Thymus (tissue), 14 donors: ENCODE measurements at places on chromosomes 5 and 9.

DNA sequence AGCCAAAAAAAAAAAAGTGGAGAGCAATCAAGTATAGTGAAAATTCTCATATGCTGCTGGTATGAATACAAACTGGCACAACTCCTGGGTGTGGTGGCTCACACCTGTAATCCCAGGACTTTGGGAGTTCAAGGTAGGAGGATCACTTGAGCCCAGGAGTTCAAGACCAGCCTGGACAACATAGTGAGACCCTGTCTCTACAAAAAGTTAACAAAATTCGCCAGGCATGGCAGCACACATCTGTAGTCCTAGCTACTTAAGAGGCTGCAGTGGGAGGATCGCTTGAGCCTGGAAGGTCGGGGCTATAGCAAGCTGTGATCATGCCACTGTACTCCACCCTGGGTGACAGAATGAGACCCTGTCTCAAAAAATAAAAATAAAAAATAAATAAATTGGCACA lies 51.7 kb downstream of the FNIP1 start:
- DNase-seq: no peak

DNA sequence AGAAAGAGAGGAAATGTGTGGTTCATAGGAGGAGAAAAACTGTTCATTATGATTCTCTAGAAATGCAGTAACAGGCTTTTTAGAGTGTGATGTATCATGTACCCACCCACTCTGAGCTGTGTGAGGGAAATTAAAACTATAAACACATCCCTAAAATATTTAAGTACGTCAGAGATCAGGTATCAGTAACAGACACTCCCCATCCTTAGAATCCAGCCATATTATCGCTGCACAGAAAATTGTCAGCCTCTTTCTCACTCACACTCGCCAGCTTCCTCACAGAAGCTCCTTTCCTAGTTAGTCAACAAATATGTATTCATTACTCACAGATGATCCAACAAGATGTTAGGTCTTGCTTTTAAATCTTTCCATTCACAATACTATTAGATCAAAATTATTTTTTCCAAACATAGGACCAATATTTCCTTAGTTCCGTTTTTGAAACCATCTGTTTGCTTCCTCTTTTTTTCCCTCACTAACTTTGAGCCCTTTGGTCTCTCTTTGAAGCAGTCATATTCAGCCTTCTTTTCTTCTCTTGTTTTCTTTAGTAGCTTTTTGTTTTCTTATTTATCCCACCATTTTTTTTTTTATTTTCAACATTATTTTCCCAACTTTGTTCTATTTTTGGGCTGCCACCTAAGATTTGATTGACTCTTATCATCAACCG lies 13.6 kb upstream of the MAST4 start:
- no peak for DNase-seq

GRCh38 chr5:171644536-171644935 lies 141.1 kb upstream of the SMIM23 start:
- no peak for DNase-seq

- DNase-seq: peak; percentile 14
These were observed 155.6 kb upstream of the PANK3 start for GRCh38 chr5:168734620-168735300.

GRCh38 chr9:135889564-135890189 lies 17.7 kb downstream of the CAMSAP1 start:
- DNase-seq: no peak

DNA sequence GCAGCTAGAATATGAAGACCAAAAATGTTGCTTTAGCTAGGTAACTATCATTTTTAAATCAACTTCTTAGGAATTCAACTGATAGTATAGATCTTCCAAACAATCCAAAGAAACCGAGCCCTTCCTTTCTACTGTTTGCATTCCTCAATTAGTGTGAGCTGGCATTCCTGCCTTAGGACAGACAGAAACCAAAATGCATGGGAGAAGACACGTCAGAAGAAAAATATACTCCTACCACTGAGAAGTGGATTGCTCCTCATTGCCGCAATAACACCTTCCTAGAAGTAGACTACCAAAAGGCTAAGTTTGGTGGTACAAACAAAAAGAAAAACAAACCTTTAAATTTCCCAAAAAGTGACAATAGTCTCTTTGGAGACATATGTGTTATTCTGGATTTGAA lies 440.0 kb downstream of the SEMA5A start:
- no peak for DNase-seq

- no peak for DNase-seq
These were observed 50.6 kb upstream of the ANGPTL2 start for GRCh38 chr9:127173063-127173462.

- peak; percentile 39 for DNase-seq
These were observed 950 bp downstream of the RGMB start for GRCh38 chr5:98774192-98775033.

GRCh38 chr9:89022001-89022759 lies 30.9 kb downstream of the S1PR3 start:
- no peak for DNase-seq

GRCh38 chr5:82991678-82992323 lies 85.4 kb downstream of the TMEM167A start:
- DNase-seq: no peak

DNA sequence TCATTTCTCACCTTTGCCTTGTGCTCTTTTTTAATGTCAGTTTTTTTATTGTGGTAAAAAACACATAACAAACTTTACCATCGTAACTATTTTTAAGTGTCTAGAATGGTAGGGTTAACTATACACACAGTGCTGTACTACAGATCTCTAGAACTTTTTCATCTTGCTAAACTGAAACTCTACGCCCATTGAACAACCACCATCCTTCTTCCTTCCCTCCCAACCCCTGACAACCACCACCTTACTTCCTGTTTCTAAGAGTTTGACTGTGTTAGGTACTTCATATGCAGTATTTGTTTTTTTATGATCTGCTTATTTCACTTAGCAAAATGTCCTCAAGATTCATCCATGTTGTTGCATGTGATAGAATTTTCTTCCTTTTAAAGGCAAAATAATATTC lies 54.9 kb downstream of the PSAT1 start:
- peak; percentile 59 for DNase-seq

GRCh38 chr5:154577416-154577815 lies 99.4 kb upstream of the HAND1 start:
- no peak for DNase-seq

- no peak for DNase-seq
These were observed 2259.5 kb upstream of the WWC1 start for GRCh38 chr5:166031926-166032325.

GRCh38 chr9:77961541-77961940 lies 70.1 kb downstream of the GNAQ start:
- no peak for DNase-seq

DNA sequence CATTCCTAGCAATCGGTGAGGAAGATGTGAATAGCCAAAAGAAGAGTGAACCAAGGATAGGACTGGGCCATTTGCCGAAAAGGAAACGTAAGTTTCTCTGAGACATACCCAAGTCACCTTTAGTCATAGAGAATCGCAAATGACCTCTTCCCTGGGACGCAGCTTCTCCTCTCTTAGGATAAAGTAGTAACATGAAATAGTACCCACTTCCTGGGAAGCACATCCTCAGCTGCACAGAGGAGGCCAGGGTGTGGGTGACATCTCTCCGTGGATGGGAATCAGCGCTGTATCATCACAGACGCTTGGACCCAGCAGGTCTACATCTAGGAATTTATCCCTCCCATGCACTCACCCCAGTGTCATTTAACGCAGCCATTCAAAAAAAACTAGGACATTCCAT lies 120.9 kb upstream of the PHYKPL start:
- no peak for DNase-seq

DNA sequence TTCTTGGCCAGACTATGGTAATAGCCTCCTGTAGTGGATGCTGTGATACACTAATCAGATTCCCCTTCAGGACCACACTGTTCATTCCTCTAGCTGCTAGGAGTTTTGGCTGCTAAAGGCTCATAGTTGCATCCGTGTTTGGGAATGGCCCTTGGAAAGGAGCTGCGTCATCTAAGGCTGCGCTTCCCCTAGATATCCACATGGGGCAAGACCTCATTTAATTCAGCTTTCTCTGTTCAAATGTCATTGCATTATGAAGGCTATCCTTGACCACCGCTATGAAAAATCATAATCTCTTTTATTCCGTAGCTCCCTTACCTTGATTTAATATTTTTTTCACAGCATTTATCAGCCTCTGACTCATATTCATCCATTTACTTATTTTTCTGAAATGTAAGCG lies 258.3 kb upstream of the NR4A3 start:
- DNase-seq: no peak

DNA sequence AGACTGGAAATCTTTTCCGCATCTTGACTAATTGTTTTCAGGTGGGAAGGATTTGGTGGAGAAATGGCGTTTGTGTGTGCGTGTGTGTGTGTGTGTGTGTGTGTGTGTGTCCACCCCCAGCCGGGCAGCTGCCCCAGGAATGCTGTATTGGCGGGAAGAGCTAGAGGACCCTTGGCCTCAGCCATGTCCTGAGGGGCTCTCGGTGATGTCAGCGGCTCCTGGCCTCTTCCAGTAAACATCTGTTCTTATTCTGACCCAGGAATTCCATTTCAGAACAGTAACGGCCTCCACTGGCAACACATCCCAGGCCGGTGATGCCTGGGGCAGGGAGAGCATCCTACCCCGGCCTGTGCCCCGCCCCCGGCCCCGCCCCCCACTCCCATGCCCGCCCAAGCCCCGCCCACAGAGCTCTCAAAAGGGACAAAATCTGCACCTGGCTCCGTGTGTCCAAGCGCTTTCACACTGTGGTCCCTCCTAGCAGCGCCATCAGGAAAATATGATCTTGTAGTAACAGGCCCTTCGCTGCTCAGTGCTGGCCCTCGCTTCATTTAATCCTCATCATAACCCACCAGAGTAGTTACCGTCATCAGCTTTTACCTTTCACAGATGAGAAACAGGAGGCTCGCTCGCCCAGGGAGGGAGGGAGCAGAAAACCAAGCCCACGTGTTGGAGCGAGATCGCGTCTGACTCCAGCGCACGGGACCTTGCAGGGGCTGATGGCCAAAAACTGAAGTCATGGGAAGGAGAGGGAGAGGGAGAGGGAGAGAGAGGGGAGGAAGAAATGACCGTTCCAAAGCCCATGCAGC lies 18.9 kb downstream of the ADAMTS2 start:
- DNase-seq: no peak

- no peak for DNase-seq
These were observed 1877.3 kb upstream of the ACO1 start for GRCh38 chr9:30507166-30507565.

DNA sequence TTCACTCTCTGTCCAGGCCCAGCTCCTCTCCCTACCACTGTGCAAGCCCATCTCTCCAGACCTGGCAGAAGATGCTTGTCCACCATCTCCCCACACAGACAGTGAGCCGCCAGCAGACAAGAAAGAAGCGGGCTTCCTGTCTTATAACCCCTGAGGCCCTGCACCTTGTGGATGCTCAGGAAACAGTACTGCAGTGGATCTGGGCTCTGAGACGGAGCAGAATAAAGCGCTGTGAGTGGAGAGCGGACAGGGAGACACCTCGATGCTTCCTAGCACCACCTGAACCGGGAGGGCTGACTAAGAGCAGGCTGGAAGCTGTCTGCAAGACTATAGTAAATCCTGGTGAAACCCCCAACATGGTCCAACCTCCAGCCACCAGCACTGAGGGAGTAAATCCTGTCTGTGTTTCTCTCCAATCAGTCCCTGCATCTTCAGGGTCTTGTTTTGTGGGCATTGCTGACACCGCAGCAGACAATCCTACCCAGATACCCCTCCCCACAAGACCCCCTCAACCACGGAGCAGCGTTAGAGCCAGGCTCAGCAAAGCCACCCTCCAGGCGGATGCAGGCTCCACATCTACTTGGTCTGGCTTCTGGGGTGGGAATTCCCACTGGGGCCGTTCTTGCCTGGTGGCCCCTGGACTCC lies 18.7 kb downstream of the ORM2 start:
- DNase-seq: no peak

DNA sequence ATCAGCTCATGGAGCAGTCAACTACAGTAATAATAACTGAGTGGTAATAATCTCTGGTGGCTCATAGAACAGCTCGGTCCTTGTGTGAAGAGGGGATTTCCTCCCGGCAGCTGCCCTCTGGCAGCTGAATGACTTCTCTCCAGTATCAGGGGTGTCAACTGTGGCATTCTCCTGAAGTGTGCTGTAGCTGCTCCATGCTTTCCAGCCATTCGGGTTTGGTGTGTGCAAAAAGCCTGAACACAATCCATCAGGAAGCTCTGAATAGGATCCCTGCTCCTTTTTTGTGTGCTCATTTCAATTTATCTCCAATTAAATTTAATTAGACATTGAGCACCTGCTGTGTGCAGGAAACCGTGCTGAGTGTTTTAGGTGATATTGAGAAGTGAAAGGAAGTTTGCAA lies 59.8 kb upstream of the BARX1 start:
- no peak for DNase-seq

- no peak for DNase-seq
These were observed 15.5 kb downstream of the ATOX1 start for GRCh38 chr5:151742870-151743294.

DNA sequence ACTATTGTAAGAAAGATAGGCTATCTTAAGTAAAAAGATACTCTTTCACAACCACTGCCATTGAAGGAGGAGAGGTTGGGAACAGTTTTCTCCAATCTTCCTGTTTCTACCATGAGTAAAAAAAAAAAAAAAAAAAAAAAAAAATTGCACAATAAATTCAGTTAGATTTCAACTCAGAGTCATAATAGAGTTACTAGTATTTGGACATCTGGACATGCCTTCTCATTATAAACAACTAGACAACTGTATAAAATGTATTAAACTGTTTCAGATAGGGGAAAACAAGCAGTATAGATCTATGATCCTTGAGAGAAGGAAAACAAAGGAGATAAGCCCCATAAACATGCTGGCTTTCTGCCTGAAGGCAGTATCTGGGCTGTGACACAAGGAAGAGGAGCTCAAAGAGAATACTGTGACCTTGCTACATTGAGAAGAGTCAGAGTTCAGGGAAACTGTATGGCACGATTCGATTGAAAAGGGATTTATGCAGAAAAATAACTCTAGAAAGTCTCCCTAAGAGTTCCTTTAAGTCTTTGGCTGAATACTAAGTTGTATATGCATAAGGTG lies 249.2 kb upstream of the POU5F2 start:
- no peak for DNase-seq

DNA sequence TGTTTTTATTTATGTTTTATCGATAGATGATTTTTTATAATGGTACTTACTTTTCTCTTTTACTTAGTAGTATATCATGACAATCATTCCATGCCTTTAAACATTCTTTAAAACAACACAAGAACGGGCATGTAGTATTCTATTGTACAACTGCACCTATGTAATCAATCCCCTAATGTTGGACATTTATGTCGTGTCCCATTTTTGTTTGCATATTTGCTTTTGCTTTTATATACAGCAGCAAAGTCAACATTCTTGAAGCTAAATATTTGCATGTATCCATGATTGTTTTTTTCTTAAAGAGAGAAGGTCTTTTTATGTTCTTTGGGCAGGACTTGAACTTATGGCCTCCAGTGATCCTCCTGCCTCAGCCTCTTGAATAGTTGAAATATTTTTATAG lies 527.0 kb upstream of the CLINT1 start:
- no peak for DNase-seq

GRCh38 chr5:98231089-98231488 lies 542.4 kb upstream of the RGMB start:
- no peak for DNase-seq

- DNase-seq: no peak
These were observed 135.8 kb downstream of the PCSK1 start for GRCh38 chr5:96297290-96297689.

- no peak for DNase-seq
These were observed 65.9 kb downstream of the DAB2IP start for GRCh38 chr9:121717141-121717991.

GRCh38 chr5:145130996-145131395 lies 704.1 kb downstream of the PRELID2 start:
- no peak for DNase-seq

GRCh38 chr5:130400091-130400490 lies 495.8 kb downstream of the CHSY3 start:
- DNase-seq: no peak
